NK-92 treated with Interleukin-12 subunit alpha and Interleukin-12 subunit beta, amount 100 ng/mL, for 24 hours (cell line): ENCODE measurements at places on chromosomes 2 and 18.

DNA sequence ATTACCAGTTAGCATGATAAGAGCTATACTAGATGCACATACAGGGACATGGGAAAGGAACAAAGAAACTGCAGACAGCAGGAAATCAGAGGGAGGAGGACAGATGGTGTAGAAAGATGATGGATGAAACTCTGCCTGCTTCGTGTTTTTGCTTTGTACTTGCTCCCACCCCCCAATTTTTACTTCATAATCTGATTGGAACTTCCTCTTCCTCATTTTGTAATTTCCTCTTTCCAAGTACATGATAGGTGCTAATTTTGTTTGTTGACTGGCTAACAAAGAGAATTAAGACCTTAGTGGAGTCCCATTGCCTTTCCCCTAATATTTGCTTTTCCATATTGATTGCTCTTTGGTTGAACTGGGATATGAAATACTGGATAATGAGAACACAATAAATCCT is 76.0 kb upstream of the PELI1 start:
- DNase-seq: no peak

GRCh38 chr2:162282765-162283425 is 35.6 kb downstream of the IFIH1 start:
- DNase-seq: no peak

DNA sequence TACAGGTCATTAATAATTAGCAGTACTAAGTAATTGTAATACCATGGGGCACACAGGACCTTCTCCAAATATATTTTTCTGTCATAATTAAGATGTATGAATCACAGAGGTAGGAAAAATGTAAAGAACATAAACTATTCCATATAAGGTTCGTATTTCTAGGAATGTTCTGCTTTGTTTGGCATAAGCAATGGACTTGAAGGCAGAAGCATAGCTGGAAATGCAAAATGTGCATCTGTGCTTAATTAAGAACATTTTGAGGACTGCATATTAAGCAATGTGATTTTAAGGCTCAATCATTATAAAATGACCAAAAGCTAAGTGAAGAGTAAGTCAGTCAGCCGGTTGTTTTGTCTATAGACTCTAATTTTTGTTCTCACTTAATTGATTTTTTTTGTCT is 123.2 kb downstream of the RBM43 start:
- no peak for DNase-seq

GRCh38 chr2:174568425-174568824 is 29.2 kb downstream of the WIPF1 start:
- no peak for DNase-seq

GRCh38 chr2:238856713-238857567 is 9.1 kb downstream of the TWIST2 start:
- no peak for DNase-seq

- no peak for DNase-seq
Measured at GRCh38 chr2:10390369-10390801, 57.7 kb downstream of the ODC1 start.

DNA sequence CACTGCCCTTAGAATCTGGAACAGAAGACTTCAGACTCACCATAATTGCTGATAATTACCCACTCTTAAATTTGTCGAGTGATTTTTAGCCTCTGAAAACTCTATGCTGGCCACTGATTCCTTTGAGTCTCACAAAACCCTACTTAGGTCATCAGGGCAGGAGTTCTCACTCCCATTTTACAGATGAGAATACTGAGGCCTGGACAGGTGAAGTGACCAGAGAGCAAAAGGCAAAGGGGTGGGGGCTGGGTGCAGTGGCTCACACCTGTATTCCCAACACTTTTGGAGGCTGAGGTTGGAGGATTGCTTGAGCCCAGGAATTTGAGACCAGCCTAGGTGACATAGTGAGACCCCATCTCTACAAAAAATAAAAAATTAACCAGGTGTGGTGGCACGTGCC is 34.8 kb upstream of the SLC35F6 start:
- no peak for DNase-seq

- no peak for DNase-seq
Measured at GRCh38 chr2:241378816-241379215, 22.7 kb downstream of the FARP2 start.

DNA sequence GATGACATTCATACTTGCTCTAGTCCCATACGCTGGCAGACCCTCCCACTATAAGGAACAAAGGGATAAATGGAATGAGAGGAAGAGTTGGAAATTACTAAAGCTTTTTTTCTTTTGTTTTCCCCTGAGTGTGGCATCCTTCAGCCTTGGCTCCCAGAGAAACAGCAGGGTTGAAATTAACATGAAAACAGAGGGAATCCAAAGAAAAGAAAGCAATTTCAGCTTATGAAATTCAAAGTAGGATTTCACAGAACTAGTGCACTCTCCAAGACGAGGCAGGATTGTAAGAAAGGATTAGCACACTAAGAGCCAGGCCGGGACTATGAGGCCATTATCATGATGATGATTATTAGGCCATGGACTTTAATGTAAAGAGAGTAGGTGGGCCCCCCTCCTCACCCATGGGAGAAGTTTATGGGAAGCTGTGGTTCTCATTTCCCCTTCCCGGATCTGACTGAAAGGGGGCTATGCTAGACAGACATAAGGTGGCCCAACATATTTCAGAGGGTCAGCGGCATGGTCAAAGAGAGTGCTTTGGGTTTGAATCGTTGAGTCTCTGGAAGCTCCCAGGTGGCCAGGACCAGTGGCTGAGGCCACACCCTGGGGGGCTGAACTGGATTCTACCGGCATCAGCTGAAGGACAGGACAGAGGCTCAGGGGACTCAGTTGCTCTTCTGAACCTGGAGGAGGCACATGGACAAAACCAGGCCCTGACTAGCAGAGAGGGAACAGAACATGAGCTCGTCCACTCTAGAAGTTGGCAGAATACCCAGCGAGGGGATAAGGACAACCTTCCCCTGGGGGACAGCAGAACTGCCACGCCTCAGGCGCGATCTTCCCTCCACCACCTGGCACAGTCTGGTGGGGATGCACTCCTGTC is 100.1 kb upstream of the ARL4C start:
- no peak for DNase-seq

- DNase-seq: no peak
Measured at GRCh38 chr2:160433466-160434140, 60.0 kb downstream of the RBMS1 start.

DNA sequence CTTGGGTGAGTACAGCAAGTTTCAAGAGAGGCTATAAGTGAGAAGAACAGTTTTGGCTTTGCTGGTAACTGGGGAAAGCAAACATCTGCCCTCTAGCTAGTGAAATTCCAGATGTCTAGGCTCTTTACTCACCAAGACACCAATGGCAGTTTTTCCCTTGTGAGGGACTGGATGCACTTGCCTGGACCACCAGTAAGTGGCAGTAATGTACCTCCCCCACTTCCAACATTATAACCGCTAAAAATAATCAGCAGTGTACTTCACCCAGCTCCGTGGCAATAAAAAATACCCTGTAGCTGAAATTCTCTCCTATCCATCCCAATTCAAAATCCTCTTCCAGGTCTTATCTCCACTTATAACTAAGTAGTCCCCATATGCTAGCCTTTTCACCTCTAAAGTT is 383.9 kb downstream of the ARHGAP15 start:
- no peak for DNase-seq

GRCh38 chr2:195695002-195695631 is 38.1 kb downstream of the SLC39A10 start:
- no peak for DNase-seq
